ENCODE measurements at places on chromosomes 5 and 9.
A peak's percentile ranks its signal among the peaks of the same experiment; 100 is the strongest.

- no peak for DNase-seq
Observed at GRCh38 chr9:99978221-99978620, 71.8 kb downstream of the STX17 start.

DNA sequence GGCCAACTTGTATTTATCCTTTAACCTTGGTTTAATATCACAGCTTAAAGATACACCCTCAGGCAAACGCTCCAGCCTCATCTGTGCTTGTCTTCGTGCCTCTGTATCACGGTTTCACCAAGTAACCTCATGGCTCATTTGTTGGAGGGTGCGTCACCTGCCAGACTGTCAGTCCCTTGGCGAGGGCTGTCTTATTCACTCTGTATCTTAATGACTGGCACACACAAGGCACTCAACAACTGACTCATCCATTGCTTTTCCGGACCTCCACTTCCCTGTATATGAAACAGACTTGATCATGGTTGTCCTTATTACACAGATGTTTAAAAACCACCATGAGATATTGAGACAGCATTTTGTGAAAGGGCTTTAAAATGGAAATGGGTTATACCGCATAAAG, 28.0 kb downstream of the LCP2 start:
- DNase-seq = no peak

- no peak for DNase-seq
Observed at GRCh38 chr5:179167871-179168451, 107.8 kb downstream of the ZNF354C start.

- DNase-seq = no peak
Observed at GRCh38 chr5:59037941-59038797, 455.3 kb downstream of the RAB3C start.

- DNase-seq = no peak
Observed at GRCh38 chr5:31530541-31531265, 1.2 kb downstream of the DROSHA start.

DNA sequence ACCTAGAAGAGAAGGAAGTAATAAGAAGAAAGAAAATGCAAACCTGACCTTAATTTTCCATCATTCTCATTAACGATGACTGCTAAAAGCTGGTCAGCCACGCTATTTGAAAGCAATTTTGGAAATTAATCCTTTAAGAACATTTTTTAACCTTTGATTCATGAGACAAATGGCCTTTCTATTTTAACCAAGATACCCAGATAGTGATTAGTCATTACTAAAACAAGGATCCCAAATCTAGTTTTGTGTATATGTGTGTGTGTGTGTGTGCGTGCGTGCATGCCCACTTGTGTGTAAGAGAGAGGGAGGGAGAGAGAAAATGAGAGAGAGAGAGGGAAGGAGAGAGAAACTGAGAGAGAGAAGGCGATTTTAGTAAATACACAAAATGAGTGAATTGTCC, 329.5 kb downstream of the DEPDC1B start:
- DNase-seq = no peak

DNA sequence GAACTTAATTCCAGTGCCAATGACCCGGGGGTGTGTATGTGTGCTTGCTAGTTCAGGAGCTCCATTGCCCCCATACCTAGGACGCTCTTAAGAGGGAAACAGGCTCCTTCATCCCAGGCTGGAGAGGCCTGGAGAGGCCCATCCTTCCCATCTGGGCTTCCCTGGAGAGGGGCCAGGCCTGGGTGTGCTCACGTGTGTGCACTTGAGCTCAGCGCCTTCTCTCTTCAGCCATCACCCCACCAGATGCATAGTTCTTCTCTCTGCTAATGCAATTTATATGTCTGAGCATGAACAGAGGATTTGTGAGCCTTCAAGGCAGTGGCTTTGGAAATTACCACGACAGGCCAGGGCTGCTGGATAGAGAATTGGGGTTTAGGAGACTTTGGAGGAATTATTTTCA, 48.6 kb upstream of the SHB start:
- DNase-seq = no peak

GRCh38 chr5:91490316-91490715, 107.2 kb upstream of the ARRDC3 start:
- no peak for DNase-seq

GRCh38 chr5:150616024-150616470, 24.4 kb upstream of the SYNPO start:
- DNase-seq = no peak

GRCh38 chr5:109690975-109691574, 1.3 kb downstream of the MAN2A1 start:
- no peak for DNase-seq

GRCh38 chr9:133115604-133116345, 5.3 kb downstream of the RALGDS start:
- DNase-seq = peak; percentile 21

DNA sequence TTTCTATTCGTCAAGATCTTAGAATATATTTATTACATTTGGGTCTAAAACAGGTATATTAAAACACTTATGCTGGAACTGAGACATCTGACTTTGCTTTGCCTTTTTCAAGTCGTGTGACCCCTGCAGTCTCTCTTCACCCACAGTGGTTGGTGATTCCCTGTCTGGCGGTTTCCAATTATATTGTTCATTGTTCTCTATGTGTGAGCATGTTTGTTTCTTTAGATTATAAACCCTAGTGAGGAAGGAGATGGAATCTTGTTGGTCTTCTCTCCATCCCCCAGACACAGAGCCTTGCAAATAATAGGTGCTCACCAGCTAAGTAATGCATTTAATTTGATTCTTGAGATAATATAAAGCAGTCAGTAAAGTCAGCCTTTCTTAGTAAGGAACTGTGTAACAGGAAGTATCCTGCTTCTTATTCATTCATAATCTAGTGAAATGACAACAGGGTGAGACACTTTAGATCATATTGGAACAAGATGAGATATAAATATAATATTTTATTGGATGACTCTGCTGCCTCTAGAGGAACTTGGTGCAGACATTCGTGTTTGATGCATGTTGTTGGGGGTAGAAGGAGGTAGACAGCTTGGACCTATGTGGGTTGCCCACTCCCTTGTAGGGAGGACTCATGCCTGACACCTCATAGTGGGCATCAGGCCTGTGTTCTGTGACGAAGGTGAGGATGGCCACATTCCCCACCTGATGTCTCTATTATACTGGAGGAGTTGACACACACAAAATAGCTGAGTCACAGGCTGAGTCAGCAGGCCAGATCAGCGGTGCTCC, 88.1 kb downstream of the FGF1 start:
- DNase-seq = no peak

DNA sequence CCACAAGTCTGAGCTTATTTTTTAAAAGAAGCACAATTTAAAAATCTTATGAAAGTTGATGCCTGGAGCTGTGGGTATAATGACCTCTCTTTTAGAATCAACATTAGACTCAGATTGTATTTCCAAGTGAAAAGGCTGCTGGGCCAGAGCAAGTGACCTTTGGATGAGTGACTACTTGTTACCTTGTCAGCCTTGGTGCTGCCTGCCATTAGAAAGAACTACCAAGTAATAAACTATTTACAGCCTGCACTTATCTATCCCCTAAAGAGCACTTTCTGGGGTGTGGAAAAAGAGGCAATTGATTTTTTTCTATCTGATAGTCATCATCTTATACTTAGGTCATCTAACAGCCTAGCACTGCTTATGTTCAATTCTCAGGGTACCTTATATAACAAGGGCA, 134.9 kb upstream of the FBXL17 start:
- DNase-seq = no peak

DNA sequence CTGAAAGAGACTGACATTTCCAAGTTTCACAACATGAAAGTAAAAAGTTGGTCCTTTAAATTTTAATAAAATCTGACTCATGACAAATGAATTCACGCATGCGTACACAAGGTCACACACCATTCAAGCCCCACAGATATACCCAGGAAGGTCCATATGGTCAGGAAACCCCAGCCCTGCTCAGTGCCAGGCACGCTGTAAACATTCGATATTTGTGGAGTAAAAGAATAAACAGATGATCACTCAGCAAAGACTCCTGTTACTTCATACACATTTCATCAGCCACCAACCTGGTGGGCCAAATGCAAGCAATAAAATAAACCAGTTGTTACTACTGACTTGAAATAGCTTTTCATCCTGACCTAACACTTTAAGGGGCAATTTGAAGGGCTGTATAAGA, 158.0 kb upstream of the RETREG1 start:
- no peak for DNase-seq

- no peak for DNase-seq
Observed at GRCh38 chr9:19464061-19464763, 55.4 kb downstream of the ACER2 start.

GRCh38 chr5:120692325-120692724, 228.2 kb downstream of the PRR16 start:
- no peak for DNase-seq

GRCh38 chr9:135991771-135992170, 30.6 kb upstream of the UBAC1 start:
- no peak for DNase-seq

GRCh38 chr9:34659592-34660253, 2.7 kb downstream of the CCL27 start:
- no peak for DNase-seq

DNA sequence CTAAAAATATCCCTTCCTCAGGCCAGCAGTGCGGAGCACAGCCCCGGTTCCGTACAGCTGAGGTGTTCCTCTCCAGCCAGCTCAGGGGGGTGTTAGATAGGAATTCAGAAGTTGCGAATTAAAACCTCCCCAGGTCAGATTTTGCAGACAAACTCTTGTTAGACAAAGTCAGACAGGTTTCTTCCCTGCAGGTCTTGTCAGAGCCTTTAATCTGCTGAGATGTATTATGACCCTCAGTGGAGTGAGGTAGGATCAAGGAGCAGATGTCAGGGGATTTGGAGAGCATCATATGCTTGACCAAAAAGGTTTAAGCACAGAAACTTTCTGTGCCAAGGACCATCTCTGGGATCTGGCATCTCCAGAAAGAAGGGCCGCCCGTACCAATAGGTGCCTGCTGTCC, 60.1 kb downstream of the NTNG2 start:
- no peak for DNase-seq

- no peak for DNase-seq
Observed at GRCh38 chr5:67648201-67648671, 451.6 kb upstream of the CD180 start.

DNA sequence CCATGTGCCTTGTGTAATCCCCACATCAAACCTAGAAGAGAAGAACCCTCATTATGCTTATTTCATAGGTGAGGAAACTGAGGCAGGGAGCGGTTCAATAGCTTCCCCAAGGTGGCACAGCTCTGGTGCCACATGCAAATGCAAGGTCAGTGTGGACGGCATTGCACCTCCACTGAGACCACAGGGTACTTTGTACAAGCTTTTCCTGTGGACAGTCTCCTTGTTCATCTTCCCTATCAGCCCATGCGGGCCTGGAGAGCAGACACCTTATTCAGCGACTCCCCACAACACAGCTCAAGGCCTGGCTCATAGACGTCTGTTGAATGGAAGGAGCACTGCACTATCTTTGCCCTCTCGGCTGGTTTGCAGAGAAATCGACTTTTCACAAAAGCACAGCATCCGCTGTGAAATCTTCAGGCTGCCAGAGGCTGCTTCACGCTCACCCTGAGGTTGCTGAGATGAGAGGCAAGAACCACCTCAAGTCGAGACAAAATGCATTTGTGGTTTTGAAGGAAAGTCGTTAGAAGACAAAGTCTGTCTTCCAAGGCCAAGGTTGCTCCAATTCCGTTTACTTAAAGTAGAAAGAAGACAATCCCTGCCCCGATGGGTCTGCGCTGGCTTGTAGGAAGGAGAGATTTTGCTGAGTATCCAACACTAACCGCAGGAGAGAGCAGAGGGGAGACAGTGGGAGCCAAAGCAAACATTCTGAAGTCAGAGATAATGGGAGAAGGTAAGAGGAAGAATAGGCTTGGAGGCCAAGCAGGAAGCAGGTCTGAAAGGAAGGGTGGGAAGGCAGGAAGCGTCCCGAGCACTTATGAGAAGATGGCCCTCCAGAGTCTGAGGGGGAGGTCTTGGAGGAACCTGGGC, 34.2 kb upstream of the STRBP start:
- no peak for DNase-seq

DNA sequence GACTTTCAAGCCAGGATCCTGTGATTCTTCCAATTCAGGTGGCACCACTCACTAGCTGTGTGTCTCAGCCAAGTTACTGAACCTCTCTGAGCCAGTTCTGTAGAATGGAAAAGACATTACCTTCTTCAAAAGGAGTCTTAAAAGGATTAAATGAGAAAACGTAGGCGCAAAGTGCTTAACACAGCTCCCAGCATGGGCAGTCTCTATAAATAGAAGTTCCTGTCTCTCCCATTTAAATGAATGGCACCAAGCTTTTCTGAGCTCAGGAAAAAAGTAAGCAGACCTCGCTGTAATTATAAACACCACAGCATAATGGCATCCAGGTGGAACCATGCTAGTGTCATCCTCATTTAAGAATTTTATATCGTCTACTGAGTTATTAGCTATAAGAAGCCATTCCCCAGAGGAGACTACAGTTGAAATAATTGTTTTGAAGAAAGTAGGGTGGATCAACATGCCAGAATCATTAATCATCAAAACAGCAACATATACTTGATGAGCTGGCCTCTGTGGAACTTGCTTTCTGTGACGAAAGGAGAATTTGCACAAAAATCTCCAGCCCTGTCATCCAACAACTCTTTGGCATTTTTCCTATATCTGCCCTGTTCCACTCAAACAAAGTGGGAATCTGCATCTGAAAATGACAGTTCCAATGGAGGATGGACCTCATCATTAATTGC, 188.9 kb downstream of the SPOCK1 start:
- DNase-seq = no peak

- no peak for DNase-seq
Observed at GRCh38 chr5:154253807-154254206, 63.3 kb downstream of the GALNT10 start.

GRCh38 chr9:134332266-134332665, 6.0 kb downstream of the RXRA start:
- no peak for DNase-seq

GRCh38 chr9:127066060-127066850, 56.2 kb downstream of the ANGPTL2 start:
- no peak for DNase-seq

GRCh38 chr5:35656721-35657120, 39.1 kb downstream of the SPEF2 start:
- DNase-seq = no peak

DNA sequence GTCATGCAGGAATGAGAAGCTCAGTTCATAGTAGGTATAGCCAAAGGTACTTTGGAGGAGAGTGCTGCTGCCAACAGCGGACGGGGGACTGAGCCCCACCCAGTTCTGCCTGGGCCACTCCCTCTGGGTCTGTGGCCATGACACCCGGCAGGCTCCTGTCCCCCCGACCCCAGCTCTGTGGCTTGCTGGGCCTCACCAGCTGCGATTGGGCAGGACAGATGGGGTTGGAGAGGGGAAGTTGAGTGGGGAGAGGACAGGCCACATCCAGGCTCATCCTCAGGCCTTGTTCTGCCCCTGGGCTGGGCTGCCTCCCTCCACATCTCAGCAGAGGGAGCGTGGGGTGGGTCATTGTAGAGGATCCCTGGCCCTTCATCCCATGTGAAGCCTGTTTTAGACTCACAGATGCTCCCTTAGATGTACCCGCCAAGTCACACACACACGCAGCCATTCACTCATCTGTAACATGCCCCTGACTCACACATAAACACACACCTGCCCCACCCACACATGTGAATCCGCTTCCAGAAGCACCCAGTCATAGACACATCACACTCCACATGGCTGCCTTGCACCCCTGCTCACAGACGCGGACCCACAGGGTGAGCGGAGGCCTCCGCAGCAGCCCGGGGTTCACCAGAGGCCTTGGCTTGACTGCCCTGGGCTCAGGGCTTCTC, 48.8 kb downstream of the NTNG2 start:
- DNase-seq = no peak

GRCh38 chr5:68041293-68041692, 174.3 kb upstream of the PIK3R1 start:
- DNase-seq = no peak

Data from activated naive CD8-positive, alpha-beta T cell treated with anti-CD3 and anti-CD28 coated beads, Interleukin-2, amount 50 U/mL, for 16 hours (primary cell).